ENCODE measurements at places on chromosomes 1 and 21. TPM values are rescaled to one million over a fixed set of nuclear protein-coding genes. Genes with fewer than 3 reads are reported as not detected.

DNA sequence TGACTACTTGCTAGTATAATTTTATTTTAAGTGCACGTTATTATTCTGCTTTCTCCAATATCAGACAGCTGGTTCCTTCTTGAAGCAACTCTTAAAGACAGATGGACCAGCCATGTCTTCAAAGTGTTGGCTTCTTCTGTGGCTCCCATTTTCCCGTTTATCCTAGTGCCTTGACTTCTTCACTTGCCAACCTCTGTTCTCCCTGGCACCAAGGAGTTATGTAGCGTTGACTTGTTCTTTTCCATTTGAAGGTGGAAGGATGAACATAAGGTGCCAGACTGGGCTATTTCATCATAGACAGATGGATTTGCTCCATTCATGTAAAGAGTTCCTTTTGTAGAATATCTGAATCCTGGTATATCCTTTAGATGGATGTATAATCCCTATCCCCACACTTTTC, 260.6 kb downstream of the DISC1 start:
- DNase-seq = no peak

GRCh38 chr21:36706951-36707762, 8.2 kb downstream of the SIM2 start:
- no peak for DNase-seq

- DNase-seq = no peak
These were observed 17.9 kb downstream of the B3GALNT2 start for GRCh38 chr1:235486321-235486720.

GRCh38 chr21:26790296-26790695, 54.9 kb downstream of the ADAMTS1 start:
- DNase-seq = no peak

LCE3D gene
- total RNA-seq = not detected

DRAXIN gene
- total RNA-seq = 137 TPM

TP73 gene
- 0.41 TPM for total RNA-seq

- DNase-seq = no peak
These were observed 190.1 kb downstream of the HLX start for GRCh38 chr1:221069178-221069903.

KIRREL1 gene
- 13.5 TPM for total RNA-seq

TSSK3 gene
- total RNA-seq = 0.41 TPM

GRCh38 chr21:40067751-40068150, 200.5 kb downstream of the PCP4 start:
- no peak for DNase-seq

GPR161 gene
- total RNA-seq = 76.2 TPM

Data from frontal cortex (tissue), 4 donors.